T-helper 17 cell (primary cell): ENCODE measurements at places on chromosomes 16 and 17. TPM values are rescaled to one million over a fixed set of nuclear protein-coding genes. Genes with fewer than 3 reads are reported as not detected.

GRCh38 chr16:751152-752006 lies 9.2 kb upstream of the MSLN start:
- no peak overlapping the region for H3K27ac ChIP-seq
- no peak for DNase-seq

- DNase-seq = no peak
- H3K27ac ChIP-seq = no peak overlapping the region
- peaks cover 2% of the 10 kb centered on the region for H3K36me3 ChIP-seq
- peaks cover 15% of the 10 kb centered on the region for H3K27me3 ChIP-seq
- H3K4me1 ChIP-seq = peaks cover 15% of the 10 kb centered on the region
Observed at GRCh38 chr17:56973520-56973919, 4.4 kb upstream of the SCPEP1 start.

DNA sequence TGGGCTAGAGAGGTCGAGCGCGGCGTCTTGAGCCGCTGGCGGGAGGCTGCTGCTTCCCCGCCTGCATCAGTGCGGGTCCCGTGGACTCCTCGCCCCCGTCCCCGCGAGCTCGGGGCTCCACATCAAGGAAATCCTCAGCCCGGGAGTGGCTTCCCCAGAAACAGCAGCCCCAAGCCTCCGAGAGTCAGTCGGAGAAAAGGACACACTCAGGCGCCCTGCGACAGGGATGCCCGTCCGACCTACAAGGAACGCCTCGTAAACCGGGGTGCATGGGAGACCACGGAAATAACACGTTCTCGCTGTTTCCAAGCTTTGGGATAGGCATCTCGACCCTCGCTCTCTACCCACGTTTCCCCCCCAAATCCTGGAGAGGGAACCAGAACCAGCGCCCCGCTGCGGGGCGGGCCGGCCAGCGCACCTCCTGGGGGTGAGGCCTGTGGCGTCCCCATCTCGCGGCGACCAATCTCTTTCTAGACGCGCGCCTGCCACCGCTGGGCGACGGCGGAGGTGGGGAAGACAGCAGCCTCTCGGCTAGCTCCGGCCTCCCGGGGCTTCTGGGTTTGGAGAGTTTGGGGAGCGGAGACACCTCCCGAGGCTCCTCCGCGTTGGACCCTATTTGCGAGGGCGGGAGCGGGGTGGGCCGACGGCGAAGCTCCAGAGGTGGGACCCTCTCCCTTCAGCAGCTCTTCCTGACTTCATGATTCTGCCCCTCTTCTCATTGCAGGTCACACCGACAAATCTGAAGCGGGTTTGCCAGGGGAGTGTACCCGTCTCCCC lies 759 bp upstream of the TP53I13 start:
- H3K27ac ChIP-seq = peak overlapping the region; percentile 75
- H3K27me3 ChIP-seq = no peaks in the 10 kb centered on the region
- peak overlapping the region; percentile 97 for H3K4me3 ChIP-seq
- H3K36me3 ChIP-seq = peaks cover 2% of the 10 kb centered on the region

DNA sequence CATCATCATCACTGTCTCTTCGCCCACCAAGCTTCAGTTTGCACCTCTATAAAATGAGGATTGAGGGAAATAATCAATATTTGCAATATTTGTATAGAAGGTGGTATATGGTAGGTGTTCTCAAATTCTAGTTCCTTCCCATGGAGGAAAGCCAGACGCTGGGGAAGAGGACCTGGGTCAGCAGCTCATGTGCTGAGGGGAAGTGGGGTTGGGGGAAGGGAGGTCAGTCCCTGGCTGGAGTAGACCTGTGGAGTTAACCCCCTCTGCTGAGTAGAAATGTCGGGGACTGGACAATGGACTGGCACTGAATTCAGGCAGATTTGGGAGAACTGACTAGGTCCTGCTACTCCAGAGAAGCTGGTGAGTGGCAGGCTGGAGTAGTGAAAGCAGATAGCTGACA lies 12.8 kb upstream of the ITGB3 start:
- H3K4me3 ChIP-seq = no peak overlapping the region
- no peaks in the 10 kb centered on the region for H3K36me3 ChIP-seq
- H3K4me1 ChIP-seq = peaks cover 12% of the 10 kb centered on the region
- no peak overlapping the region for H3K27ac ChIP-seq

GRCh38 chr17:49455272-49455861 lies 39.7 kb upstream of the NGFR start:
- peaks cover 10% of the 10 kb centered on the region for H3K4me1 ChIP-seq
- peaks cover 75% of the 10 kb centered on the region for H3K27me3 ChIP-seq
- no peak overlapping the region for H3K4me3 ChIP-seq
- no peak for DNase-seq

- H3K36me3 ChIP-seq = no peaks in the 10 kb centered on the region
- H3K4me1 ChIP-seq = peaks cover 12% of the 10 kb centered on the region
- no peaks in the 10 kb centered on the region for H3K27me3 ChIP-seq
Observed at GRCh38 chr17:5241861-5242671, 7.4 kb upstream of the SCIMP start.

DNA sequence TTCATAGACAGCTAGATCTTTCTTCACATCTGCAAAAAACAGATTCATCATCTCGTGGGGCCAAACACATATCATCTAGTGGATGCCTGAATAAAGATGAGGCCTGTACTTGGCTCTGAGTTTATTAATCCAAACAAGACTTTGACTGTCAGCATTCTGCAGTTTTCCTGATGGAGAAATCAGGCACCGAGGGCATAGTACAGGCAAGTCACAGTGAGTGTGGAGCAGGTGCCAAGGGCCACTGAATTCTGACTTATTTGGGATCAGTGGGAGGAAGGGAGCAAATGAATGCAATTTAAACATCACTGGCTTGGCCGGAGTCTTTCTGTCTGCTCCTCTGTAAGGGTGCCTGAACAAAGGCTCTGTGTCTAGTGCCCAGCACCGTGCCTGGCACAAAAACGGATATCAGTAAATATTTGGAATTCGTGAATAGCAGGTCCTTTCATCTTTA lies 975 bp downstream of the CFAP20 start:
- no peaks in the 10 kb centered on the region for H3K27me3 ChIP-seq
- DNase-seq = no peak
- H3K36me3 ChIP-seq = peaks cover 2% of the 10 kb centered on the region
- peak overlapping the region; percentile 97 for H3K27ac ChIP-seq

DNA sequence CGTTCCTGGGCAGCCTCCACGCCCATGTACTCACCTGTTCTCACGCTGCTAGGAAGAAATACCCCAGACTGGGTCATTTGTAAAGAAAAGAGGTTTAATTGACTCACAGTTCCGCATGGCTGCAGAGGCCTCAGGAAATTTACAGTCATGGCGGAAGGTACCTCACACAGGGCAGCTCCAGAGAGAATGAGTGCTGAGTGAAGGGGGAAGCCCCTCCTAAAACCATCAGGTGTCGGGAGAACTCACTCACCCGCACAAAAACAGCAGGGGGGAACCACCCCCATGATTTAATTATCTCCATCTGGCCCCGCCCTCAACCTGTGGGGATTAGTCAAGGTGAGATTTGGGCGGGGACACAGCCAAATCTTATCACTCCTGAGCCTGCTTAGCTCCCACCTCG lies 18.2 kb downstream of the RAB40C start:
- peaks cover 12% of the 10 kb centered on the region for H3K4me1 ChIP-seq
- peaks cover 2% of the 10 kb centered on the region for H3K36me3 ChIP-seq
- H3K27ac ChIP-seq = no peak overlapping the region
- H3K27me3 ChIP-seq = no peaks in the 10 kb centered on the region
- no peak overlapping the region for H3K4me3 ChIP-seq

DNA sequence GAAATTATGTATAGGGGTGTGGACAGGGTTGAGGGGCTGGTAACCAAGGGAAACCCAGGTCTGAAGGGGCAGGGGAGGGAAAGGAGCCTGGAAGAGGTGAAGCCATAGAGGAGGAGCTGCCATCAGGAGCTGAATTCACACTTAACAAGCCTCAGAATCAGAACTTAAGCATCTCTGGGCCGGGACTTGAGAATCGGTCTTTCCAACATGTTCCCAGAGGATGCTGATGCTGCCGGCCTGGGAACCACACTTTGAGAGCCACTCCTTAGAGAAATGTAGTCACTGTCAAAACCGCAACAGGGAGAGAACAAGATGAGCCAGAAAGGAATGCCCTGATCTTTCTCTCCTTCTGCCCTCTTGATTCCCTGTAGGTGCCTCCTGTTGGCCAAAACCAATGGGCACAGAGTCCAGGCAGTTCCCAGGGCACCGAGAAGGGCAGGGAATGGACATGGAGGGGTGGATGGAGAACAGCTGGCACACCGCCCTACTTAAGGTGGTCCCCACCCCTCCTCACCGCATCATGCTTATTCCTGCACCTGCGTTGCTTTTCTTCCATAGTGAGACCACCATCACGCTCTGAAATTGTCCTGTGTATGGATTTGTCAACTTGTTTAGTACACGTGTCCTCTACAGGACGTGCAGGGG lies 88.5 kb downstream of the GSG1L start:
- H3K36me3 ChIP-seq = no peaks in the 10 kb centered on the region
- no peak overlapping the region for H3K4me3 ChIP-seq
- no peak overlapping the region for H3K27ac ChIP-seq
- peaks cover 31% of the 10 kb centered on the region for H3K27me3 ChIP-seq

DNA sequence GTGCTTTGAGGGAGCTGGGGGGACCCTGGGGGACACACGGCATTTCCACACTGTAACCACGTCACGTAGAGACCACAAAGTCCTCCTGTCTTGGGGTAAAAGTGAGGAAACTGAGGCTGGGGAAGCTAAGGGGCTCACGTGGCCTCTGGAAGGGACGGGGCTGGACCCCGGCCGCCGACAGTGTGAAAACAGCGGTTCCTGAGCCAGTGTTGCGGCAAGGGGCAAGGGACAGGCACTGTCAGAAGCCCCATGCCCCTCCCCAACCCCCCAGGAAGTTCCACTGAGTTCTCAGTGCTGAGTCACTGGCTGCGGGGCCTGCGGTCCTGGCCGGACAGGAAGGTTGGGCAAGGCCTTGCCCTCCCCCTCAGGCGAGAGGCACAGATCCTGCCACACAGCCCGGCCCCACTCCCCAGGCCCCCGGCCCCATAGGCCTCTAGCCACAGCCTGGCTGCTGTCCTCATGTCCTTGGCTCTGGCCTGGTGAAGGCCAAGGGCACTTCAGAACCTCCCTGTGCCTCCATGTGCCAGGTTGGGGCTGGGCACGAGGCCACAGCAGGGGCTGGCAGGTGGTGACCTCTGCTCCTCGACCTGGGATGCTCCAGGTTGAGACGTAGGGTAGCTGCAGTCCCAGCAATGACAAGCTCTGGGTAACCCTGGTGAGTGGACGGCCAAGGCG lies 5.0 kb upstream of the CCDC57 start:
- no peak overlapping the region for H3K27ac ChIP-seq
- no peaks in the 10 kb centered on the region for H3K27me3 ChIP-seq
- DNase-seq = no peak
- H3K4me1 ChIP-seq = peaks cover 22% of the 10 kb centered on the region

GRCh38 chr17:41103896-41104295 lies 1.3 kb upstream of the KRTAP4-9 start:
- no peak overlapping the region for H3K4me3 ChIP-seq
- no peak for DNase-seq
- H3K36me3 ChIP-seq = peaks cover 2% of the 10 kb centered on the region
- peaks cover 15% of the 10 kb centered on the region for H3K4me1 ChIP-seq

GRCh38 chr16:67914758-67915495 lies 16.7 kb downstream of the CTRL start:
- H3K27ac ChIP-seq = no peak overlapping the region
- peaks cover 2% of the 10 kb centered on the region for H3K36me3 ChIP-seq
- no peaks in the 10 kb centered on the region for H3K27me3 ChIP-seq
- H3K4me1 ChIP-seq = peaks cover 29% of the 10 kb centered on the region
- no peak for DNase-seq
- H3K4me3 ChIP-seq = no peak overlapping the region

DNA sequence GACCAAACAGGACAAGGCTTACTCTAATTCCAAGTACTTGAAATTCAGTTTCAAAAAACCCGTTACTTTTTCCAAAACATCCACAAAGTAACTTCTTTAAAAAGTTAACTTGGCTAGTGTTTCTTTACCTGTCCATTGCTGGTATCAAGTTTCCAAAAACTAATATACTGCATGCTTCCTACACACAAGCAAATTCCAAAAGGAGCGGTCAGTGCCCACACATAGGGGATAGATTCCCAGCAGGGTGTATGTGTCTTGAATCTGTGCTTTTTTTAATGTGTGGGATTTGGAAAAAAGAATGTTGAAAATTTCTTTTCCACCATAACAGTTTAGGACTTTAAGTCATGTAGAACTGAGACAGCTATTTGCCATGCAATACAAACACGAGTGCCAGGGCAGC lies 367.8 kb upstream of the SOX9 start:
- no peaks in the 10 kb centered on the region for H3K4me1 ChIP-seq
- DNase-seq = no peak
- no peak overlapping the region for H3K4me3 ChIP-seq
- no peaks in the 10 kb centered on the region for H3K36me3 ChIP-seq
- no peaks in the 10 kb centered on the region for H3K27me3 ChIP-seq

GRCh38 chr16:88771294-88771772 lies 13.7 kb downstream of the PIEZO1 start:
- peaks cover 14% of the 10 kb centered on the region for H3K4me1 ChIP-seq
- H3K27ac ChIP-seq = peak overlapping the region; percentile 47
- H3K27me3 ChIP-seq = no peaks in the 10 kb centered on the region
- DNase-seq = no peak

- H3K27ac ChIP-seq = peak overlapping the region; percentile 87
- H3K4me1 ChIP-seq = peaks cover 33% of the 10 kb centered on the region
- no peak for DNase-seq
- peak overlapping the region; percentile 96 for H3K4me3 ChIP-seq
- H3K27me3 ChIP-seq = no peaks in the 10 kb centered on the region
Observed at GRCh38 chr16:85557971-85558657, 55.0 kb upstream of the GSE1 start.

DNA sequence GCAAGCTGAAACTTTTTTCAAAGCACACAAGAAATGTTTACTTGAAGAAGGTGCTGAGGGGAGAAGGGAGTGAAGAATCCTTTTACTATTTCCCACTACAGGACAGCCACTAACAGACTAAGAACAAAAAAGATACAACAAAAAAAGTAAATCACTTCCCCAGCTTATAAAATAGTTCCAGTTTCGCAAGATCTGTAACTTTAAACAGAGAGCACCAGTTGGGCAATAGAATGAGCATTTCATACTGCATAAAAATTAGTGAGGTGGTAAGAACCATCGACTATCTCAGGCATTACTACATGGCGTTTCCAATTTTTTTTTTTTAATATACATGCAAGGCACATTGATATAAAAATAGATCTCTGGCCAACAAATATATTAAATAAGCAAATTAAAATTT lies 11.1 kb downstream of the CRYBA1 start:
- H3K4me3 ChIP-seq = no peak overlapping the region
- peak overlapping the region; percentile 84 for H3K27ac ChIP-seq
- no peaks in the 10 kb centered on the region for H3K27me3 ChIP-seq
- no peaks in the 10 kb centered on the region for H3K36me3 ChIP-seq

The DPEP1 gene
- not detected for total RNA-seq

The KRT33A gene
- not detected for total RNA-seq

The ZFPM1 gene
- total RNA-seq = 29.4 TPM

The PRKCB gene
- total RNA-seq = 122 TPM

The WSCD1 gene
- total RNA-seq = not detected

The DNAAF8 gene
- total RNA-seq = not detected

The KRT33B gene
- total RNA-seq = not detected

The ETV4 gene
- not detected for total RNA-seq

The ARHGAP27 gene
- 55.4 TPM for total RNA-seq

The ASPA gene
- not detected for total RNA-seq

The PRSS27 gene
- total RNA-seq = 0.83 TPM

The KLHL10 gene
- not detected for total RNA-seq

The SLC52A1 gene
- total RNA-seq = not detected

The TEX14 gene
- 0.42 TPM for total RNA-seq
